ENCODE measurements at places on chromosomes 2 and 18.

- no peak for DNase-seq
Measured at GRCh38 chr2:232573042-232573441, 22.6 kb downstream of the EIF4E2 start.

DNA sequence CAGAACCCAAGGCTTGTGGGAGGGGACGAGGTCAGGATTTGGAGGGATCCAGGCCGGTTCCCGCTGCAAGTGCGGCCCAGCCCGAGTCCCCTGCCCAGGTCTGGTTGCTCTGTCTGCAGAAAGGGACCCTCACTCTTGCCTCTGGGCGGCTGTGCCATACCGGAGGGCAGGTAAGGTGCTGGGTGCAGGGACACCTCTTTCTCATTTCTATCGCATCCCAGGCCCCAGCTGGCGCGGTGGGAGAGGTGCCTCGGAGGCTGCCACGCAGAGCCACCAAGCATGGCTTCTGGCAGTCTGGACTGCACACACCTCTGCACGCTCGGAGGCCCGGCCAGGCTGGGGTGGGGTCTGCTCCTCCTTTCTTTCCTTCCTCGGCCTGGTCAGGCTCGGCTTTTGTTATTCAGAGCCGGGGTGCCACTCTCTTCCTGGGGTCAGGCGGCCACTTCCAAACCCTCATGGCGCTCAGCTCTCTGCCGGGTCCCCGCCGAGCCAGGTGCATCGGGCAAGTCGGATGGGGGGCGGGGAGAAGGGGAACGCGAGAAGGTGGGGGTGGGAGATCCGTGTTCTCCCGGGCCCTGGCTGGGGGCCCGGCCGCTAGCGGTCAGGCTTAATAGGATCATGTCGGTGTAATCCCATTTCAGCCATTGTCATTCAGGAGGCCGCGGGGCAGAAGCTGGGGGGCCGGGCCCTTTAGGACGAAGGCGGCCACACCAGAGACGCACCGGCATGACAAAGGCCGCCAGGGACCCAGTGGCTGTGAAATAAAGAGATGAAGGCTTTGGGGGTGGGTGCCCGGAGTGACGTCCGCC lies 9.0 kb downstream of the GBX2 start:
- no peak for DNase-seq

GRCh38 chr2:219272995-219273394 lies 6.2 kb upstream of the DNAJB2 start:
- no peak for DNase-seq

DNA sequence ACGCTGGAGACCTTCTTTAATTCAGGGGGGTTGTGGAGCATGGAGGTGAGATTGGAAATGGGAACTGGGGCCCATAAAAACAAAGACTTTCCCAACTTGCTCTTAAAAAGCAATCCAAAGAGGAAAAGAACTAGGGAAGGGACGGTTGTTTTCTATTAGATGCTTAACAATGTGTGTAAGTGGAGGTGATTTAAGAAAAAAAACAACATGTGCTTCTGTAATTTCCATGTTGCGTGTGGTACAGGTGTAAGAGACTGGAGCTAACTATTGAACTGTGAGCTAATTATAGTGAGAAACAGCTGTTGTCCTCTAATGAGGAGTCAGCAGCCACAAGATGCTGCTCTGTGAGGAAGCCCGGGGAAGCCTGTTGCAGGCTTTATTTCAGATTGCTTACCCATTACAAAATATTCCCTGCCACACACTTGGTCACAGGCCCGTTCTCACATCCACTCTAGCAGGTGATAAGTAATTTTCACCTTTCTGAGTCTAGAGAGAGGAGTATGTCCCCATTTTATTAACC lies 280.6 kb upstream of the PARD3B start:
- DNase-seq = no peak

DNA sequence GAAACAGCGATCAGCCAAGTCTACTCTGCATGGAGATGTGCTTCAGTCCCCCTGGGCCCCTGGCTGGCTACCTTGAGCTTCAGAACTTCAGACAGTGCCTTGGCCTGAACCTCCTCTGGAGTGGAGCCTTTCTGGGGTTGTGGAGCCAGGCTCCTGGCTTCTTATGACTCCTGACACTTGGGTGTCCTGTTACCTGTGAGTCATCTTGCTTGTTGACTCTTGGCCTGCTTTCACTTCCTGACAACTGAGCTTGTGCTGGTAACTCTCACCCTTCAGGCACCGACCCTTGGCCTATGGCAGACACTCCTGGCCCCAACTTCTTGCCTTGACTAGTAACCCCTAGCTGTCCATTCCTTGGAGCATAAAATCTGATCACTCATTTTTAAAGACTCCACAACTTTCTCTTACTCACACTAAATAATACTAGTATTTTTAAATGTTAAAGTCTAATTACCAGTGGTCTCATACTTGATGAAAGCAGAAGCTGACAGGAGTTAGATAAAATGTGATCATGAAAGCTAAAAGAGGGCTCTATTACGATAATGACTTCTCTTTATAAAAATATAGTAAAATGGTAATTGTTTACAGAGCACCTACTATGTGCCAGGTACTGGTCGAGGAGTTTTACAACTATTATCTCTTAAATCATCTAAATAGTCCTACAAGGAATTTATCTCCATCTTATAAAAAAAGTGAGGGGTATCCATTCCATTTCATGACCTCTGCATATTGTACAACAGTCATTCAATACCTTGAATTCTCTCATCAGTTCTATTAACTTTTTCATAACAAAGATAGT lies 46.3 kb upstream of the VIT start:
- peak; percentile 52 for DNase-seq

GRCh38 chr2:47058003-47058931 lies 96.8 kb downstream of the STPG4 start:
- no peak for DNase-seq

GRCh38 chr18:45353530-45353929 lies 261.7 kb upstream of the SLC14A2 start:
- no peak for DNase-seq

DNA sequence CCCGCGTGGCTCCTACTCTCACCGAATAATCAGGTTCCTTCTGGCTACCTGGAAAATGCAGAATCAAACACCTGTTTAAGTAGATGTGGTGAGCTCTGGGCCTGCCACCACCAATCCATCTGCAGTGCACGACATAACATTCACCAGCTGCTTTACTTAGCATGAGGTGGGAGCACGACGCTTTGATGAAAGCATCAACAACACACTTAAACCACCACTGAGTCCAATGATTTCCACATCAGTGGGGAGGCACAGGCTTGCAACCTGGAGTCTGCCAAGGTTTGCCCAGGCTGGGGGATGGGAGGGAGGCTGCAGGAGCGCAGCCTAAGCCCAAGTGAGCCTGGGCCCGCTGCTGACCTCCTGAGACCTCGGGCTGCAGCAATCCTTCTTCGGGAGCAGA lies 415.5 kb downstream of the MEIS1 start:
- no peak for DNase-seq

DNA sequence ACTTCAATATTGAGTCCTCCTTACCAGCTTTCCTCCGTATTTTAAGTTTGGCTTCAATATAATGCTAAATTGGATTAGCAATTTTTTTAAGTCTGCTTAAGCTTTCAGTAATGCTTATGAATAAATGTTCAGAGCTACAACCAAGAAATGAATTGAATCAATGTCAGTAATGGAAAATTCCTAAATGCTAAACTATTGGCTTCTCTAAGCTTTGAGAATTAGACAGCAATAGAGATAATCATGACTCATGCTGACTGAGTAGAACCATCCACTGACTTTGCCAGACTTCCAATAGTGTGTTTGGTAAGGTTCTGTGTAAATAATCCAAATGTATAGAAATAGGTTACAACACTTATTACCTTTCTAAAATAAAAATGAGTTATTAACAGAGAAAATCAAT lies 8.9 kb upstream of the PDE1A start:
- no peak for DNase-seq

GRCh38 chr18:79922971-79923411 lies 28.5 kb downstream of the SLC66A2 start:
- no peak for DNase-seq

- no peak for DNase-seq
Measured at GRCh38 chr2:17012297-17012696, 346.7 kb upstream of the CYRIA start.

- no peak for DNase-seq
Measured at GRCh38 chr2:9050122-9050809, 46.8 kb upstream of the MBOAT2 start.

GRCh38 chr2:24469148-24469650 lies 21.9 kb upstream of the NCOA1 start:
- DNase-seq = no peak

DNA sequence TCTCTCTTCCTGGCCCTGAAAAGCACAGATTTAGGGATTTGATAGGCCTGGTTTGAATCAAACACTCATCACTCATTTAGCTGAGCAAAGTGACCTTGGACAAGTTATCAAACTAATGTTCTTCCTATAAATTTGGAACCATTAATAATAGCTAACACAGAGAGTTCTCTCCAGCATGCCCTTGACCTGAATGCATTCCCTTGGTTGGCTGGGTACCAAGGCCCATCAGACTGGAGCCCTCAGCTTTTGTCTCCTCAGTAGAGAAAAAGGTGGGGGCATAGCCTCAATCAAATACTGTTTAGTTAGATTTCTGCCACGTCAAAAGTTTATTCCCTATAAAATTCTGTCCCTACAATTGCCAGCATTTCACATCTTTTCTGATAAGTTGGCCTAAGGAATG lies 13.8 kb upstream of the MRPL19 start:
- no peak for DNase-seq

GRCh38 chr2:121608967-121609366 lies 40.3 kb downstream of the CLASP1 start:
- no peak for DNase-seq

GRCh38 chr2:54572262-54572635 lies 116.1 kb downstream of the SPTBN1 start:
- DNase-seq = no peak

GRCh38 chr2:202813387-202813786 lies 58.2 kb downstream of the ICA1L start:
- no peak for DNase-seq

- DNase-seq = no peak
Measured at GRCh38 chr2:225893151-225893550, 493.6 kb downstream of the NYAP2 start.

- DNase-seq = no peak
Measured at GRCh38 chr2:107363806-107364205, 462.9 kb upstream of the RGPD4 start.

GRCh38 chr2:162840598-162841246 lies 2.2 kb upstream of the KCNH7 start:
- DNase-seq = peak; percentile 32

DNA sequence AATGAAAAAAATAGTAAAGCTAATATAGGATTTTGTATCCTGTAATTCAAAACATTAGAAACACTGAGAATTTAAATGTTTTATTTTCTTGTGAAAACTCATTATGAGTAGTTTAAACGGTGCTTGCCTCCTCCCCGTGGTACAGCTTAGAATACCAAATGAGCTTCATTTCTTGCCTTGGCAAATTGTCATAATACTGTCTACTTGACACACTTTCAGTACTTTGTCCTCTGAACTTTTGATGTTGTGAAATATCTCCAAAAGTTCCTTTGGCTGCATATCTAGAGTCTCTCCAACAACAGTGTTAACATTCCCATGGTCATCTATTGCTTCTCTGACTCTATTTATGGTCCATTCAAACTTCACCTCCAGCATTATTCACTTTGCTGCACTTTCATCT lies 61.9 kb upstream of the EPB41L5 start:
- no peak for DNase-seq

GRCh38 chr2:106076941-106077340 lies 117.2 kb downstream of the UXS1 start:
- DNase-seq = no peak

- DNase-seq = no peak
Measured at GRCh38 chr18:12234451-12235190, 19.5 kb upstream of the CIDEA start.

DNA sequence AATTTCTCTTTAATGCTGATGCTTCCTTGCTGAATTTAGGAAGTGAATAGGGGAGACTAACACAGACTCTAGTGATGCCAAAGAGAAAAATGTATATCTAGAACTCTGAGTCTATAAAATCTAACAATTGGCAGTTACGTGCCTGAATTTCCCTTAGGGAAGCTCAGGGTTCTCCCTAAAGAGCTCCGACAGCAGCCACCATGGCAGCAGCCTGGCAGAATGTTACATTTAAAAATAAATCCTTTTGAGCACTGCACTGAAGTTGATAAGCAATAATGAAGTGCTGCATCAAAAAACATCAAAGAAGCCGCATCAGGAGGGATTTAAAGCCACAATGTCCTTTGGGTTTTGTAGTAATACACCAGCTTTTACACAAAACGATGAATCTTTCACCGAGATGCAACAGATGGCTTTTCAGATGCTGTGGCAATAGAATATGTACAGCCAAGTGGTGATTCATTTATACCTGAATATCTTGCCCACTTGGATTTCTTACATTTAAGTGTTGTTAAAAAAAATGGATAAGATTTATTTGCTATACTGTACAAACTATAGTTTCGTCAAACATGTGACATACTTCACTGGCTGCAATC lies 291.2 kb upstream of the SESTD1 start:
- DNase-seq = no peak

GRCh38 chr2:73972846-73973245 lies 11.9 kb upstream of the TET3 start:
- DNase-seq = no peak

All from HFF-Myc (cell line).